ENCODE measurements at places on chromosomes 11 and 22. TPM values are rescaled to one million over a fixed set of nuclear protein-coding genes. Genes with fewer than 3 reads are reported as not detected.

The KCNJ5 gene
- total RNA-seq = not detected

The SLC22A25 gene
- not detected for total RNA-seq

The CD248 gene
- total RNA-seq = not detected

GRCh38 chr22:29539105-29539504 lies 14.5 kb downstream of the THOC5 start:
- peak; percentile 27 for DNase-seq

- DNase-seq = no peak
These were observed 12.5 kb downstream of the MPZL3 start for GRCh38 chr11:118239509-118240205.

The INS gene
- total RNA-seq = not detected

The NLRP10 gene
- 2.1 TPM for total RNA-seq

Measured in M059J (cell line).